Activated T-helper 1 cell treated with anti-CD3 and anti-CD28 coated beads, Interleukin-12 subunit alpha, Interleukin-12 subunit beta, Interleukin-2, Interleukin-4 antibody, amounts not matched to agents 30 ng/mL and 10 ng/mL and 1 ng/mL, durations not matched to agents 14 hours and 24 hours and 36 hours (primary cell): ENCODE measurements at places on chromosomes 12 and 14.

DNA sequence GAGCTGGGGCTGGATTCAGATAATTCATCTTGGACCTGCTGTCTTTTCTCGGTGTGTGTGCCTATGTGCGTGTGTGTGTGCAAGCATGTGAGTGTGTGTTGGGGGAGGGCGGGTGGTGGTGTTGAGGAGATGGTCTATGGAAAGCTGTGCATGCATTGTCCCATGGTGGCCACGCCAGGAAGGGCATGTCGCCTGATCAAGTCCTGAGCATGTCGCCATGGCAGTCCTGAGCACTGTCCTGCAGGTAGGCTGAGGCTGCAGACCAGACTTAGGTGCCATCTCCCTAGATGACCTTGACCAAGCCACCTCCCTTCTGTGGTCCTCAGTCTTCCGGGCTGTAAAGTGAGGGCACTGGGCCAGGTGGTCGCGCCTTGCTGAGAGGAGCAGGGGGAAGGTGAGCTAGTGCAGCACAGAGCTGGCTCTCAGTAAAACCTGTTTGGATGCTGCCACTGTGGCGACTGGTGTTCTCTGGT lies 81.4 kb downstream of the PAPOLA start:
- peaks cover 18% of the 10 kb centered on the region for H3K27me3 ChIP-seq
- no peak overlapping the region for H3K27ac ChIP-seq
- DNase-seq: no peak
- no peaks in the 10 kb centered on the region for H3K36me3 ChIP-seq
- no peak overlapping the region for H3K4me3 ChIP-seq

DNA sequence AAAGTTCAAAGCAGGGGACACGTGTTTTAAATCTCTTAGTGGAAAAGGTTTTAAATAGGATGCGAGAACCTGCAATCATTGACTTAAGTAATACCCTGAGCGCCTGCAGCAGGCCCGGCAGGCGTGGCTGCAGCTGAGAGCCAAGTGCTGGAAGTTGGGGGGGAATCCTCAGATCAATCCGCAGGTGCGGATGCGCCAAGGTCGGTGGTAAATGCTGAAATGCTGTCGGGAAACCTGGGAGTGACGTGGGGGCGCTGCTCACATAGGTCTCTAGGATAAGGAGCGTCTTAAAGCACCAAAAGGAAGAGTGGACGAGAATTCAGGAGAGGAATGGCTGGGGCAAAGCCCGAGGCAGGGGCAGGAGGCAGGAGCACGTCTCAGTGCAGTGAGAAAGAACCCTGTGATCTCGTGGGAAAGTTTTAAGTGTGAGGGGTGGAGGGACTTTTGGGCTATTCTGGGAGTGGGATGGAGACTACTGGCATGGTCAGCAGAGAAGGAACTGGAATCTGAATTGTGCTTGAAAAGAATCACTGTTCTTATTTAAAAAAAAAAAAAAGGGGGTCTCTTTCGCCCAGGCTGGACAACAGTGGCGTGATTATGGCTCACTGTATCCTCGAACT lies 883 bp upstream of the CDCA4 start:
- DNase-seq: peak; percentile 23
- peak overlapping the region; percentile 99 for H3K4me3 ChIP-seq
- H3K27me3 ChIP-seq: no peaks in the 10 kb centered on the region
- peaks cover 25% of the 10 kb centered on the region for H3K36me3 ChIP-seq
- H3K27ac ChIP-seq: peak overlapping the region; percentile 86
- H3K4me1 ChIP-seq: peaks cover 72% of the 10 kb centered on the region

DNA sequence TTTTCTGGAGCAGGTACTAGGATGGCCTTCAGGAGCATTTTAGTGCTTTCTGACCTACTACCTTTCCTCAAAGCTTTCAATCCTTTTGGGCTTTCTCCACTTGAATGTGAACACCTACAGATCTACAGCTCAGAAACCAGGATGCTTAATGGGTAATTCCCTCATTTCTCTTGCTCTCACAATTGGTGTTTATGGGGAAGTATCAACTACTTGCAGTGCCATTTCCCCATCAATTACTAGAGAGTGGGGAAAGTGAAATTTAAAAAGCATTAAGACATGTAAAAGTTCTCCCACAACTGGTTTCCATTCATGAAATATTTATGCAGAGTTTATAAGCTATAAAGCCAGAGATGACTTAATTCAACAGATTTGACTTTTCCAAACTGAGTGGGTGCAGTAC lies 2.1 kb upstream of the YY1 start:
- no peaks in the 10 kb centered on the region for H3K27me3 ChIP-seq
- peaks cover 21% of the 10 kb centered on the region for H3K36me3 ChIP-seq
- peak overlapping the region; percentile 94 for H3K27ac ChIP-seq
- H3K4me3 ChIP-seq: peak overlapping the region; percentile 92

DNA sequence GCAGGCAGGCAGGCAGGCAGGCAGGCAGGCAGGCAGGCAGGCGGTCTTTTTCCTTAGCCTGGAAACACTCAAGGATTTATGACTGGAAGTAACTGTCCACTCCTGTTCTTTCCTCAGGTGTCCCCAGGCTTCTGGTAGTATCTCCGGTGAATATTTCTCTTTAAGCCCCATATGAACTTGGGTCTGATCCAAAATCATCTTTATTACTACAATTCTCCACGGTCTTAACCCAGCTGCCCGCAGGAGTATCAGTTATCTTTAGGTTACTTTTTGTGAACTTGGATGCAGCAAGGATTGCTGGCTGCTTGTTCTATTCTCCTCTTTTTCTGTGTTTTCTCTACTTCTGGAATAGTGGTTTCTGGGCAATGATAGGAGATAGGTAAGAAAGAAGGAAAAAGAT lies 3.3 kb downstream of the CSRNP2 start:
- H3K27ac ChIP-seq: no peak overlapping the region
- no peak overlapping the region for H3K4me3 ChIP-seq
- peaks cover 3% of the 10 kb centered on the region for H3K27me3 ChIP-seq
- H3K4me1 ChIP-seq: peaks cover 40% of the 10 kb centered on the region
- DNase-seq: no peak

DNA sequence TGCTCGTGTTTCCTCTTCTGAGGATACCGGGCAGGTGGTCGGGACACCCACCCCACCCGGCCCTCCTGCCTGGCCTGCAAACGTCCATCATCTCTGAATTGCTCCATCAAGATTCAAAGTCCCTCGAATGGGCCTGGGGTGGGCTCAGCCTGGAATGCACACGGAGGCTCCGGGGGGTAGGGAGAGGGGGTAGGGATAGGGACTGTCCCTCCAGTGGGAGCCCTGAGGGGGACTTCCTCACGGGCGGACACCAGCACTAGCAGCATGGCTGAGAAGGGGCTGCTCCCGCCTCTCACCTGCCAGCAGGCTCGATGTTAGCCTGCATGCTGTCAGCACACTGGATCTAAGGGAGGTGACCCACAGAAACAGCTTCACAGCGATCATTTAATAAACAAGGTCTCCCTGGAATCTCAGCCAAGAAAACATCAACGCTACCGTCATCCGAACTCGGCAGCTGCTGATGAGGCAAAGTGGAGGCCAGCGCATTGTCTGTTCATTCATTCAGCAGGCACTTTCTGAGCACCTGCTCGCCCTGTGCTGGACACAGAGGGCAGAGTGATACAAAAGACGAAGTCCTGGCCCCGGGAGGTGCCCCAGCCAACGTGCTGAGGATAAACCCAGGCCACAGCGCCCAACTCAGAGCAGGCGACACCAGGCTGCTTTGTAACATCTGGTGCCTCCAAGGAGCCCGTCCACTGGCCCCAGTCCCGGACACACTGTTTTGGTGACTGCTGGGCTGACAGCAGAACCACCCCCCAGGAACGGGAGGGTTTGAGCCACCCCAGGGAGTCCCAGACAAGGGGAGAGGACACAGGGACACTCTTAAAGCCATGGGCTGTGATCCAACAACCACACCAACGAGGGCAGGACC lies 6.3 kb downstream of the TMEM179 start:
- peaks cover 9% of the 10 kb centered on the region for H3K27me3 ChIP-seq
- no peaks in the 10 kb centered on the region for H3K4me1 ChIP-seq
- no peak for DNase-seq
- H3K27ac ChIP-seq: no peak overlapping the region
- no peaks in the 10 kb centered on the region for H3K36me3 ChIP-seq

- no peak overlapping the region for H3K27ac ChIP-seq
- no peak overlapping the region for H3K4me3 ChIP-seq
- no peak for DNase-seq
- H3K36me3 ChIP-seq: peaks cover 4% of the 10 kb centered on the region
Measured at GRCh38 chr14:72633551-72633950, 260.4 kb downstream of the DPF3 start.

DNA sequence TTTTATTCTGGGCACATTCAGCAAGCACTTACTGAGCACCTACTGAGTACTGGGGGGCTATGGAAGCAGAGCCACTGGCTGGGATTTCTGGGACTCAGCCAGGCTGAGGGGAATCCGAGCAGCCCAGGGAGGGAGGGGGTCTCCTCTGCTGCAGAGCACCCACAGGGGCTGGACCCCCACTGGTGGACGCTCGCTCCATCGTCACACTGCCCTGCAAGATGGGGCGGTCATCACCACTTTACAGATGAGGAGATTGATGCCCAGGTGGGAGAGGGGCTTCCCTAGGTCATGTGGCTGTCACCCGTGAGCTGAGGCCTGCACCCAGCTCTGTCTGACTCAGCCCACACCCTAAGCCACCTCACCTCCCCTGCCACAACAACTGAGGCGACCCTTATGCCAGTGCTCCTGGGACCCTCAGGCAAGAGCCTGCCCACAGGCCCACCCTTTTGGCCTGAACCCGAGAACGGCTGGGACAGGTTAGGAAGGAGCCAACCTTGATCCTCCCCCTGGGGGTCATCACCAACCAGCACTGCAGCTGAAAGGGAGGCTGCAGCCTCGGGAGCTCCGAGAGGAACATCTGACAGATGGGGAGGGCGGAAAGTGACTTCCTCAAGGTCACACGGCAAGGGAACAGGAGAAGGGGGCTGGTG lies 74.4 kb downstream of the SERPINA3 start:
- no peak overlapping the region for H3K4me3 ChIP-seq
- H3K27me3 ChIP-seq: peaks cover 11% of the 10 kb centered on the region
- no peak overlapping the region for H3K27ac ChIP-seq

- no peak overlapping the region for H3K4me3 ChIP-seq
- peak overlapping the region; percentile 3 for H3K27ac ChIP-seq
- DNase-seq: no peak
- no peaks in the 10 kb centered on the region for H3K36me3 ChIP-seq
Measured at GRCh38 chr14:35429951-35430350, 25.4 kb upstream of the NFKBIA start.

DNA sequence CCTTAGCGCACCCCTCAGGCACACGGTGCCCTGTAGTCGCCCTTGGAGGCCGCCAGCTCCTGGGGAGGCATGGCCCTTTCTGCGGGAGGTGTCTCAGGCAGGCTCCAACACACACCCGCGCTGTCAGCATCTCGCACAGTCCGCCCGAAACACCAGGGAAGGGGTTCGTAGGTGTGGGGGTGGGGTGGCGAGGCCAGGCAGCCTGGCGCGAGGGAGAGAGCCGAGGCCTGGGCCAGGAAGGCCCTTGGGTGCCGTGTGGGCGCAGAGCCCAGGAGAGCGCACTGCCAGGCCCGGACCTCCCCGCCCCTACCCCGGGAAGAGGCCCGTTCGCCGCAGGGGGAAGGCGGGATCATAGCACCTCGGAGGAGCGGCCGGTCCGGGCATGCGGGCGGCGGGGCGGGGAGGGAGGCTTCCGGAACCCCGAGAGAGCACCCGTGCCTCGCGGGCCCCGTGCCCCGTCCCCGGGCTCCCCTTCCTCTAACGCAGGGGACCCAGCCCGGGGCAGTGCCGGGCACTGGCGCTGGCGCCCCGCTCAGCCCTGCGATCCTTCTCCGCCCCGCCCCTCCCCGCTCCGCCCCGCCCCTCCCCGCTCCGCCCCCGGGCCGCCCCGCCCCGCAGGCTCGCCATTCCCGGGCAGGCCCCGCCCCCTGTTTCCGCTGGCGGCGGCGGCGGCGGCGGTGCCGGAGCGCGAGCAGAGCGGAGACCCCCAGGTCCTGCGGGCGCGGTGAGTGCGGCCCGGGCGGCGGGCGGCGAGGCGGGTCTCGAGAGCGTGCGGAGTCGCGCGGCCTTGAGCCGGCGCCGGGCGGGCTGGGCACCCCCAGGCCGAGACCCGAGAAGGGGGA lies at the start of gene TSPAN9:
TSS of gene TSPAN9 (plus strand) at position 650 of the 842 bp plus-strand sequence. CDS start 123,815 bp downstream, outside the sequence.
- H3K4me3 ChIP-seq: peak within 1 kb of the TSS; percentile 80
- H3K4me1 ChIP-seq: peaks cover 10% of the 10 kb centered on the region
- no peaks in the 10 kb centered on the region for H3K36me3 ChIP-seq
- DNase-seq: peak; percentile 55

DNA sequence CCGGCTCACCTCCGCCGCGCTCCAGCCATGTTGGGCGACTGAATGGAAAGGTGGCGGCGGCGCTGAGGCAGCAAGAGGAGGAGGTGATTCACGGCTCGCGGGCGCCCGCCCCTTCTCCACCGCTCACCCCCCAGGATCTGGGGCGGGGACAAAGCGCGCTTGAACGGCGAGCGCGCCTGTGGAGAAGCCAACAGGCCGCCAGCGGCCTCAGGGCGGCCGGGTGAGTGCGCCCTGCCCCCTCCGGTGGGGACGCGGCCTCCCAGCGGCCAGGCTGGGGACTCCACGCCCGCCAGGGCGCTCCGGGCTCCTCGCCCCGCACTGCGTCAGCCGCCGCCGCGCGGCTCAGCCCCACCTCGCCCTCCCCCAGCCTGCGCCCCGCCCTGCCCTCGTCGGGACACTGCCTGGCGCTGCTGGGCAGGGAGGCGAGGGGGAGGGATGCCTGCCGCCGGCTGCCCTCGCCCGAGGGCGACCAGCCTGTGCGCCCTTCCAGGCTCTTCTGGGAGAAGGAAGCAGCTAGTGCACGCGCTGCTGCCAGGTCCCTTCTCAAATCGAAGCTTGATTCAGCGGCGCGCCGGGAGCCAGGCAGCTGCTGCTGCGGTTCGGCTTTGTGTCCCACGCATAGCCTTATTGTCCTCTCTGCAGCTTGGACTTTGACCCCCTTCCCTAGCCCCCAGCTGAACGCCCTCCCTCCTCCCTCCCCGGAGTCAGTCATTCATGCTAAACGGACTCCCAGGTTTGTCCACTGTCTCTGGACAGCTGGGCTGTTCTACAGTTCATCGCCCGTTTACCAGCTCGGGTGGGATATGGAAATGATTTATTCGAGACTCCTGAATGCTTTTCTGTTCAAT lies at the start of gene KIF21A:
TSS of gene KIF21A (minus strand) at position 40 of the 848 bp plus-strand sequence. CDS start 150 bp downstream, outside the sequence.
- peak within 1 kb of the TSS; percentile 89 for H3K4me3 ChIP-seq
- peaks cover 2% of the 10 kb centered on the region for H3K27me3 ChIP-seq
- peak within 1 kb of the TSS; percentile 91 for H3K27ac ChIP-seq
- no peaks in the 10 kb centered on the region for H3K36me3 ChIP-seq
- peak; percentile 84 for DNase-seq

- H3K27me3 ChIP-seq: peaks cover 3% of the 10 kb centered on the region
- H3K4me3 ChIP-seq: no peak overlapping the region
- H3K4me1 ChIP-seq: no peaks in the 10 kb centered on the region
- DNase-seq: no peak
- no peaks in the 10 kb centered on the region for H3K36me3 ChIP-seq
- no peak overlapping the region for H3K27ac ChIP-seq
Measured at GRCh38 chr12:43599708-43600107, 47.7 kb upstream of the ADAMTS20 start.

- no peak for DNase-seq
- peaks cover 5% of the 10 kb centered on the region for H3K4me1 ChIP-seq
- no peak overlapping the region for H3K27ac ChIP-seq
- no peaks in the 10 kb centered on the region for H3K27me3 ChIP-seq
- H3K4me3 ChIP-seq: no peak overlapping the region
Measured at GRCh38 chr12:49808686-49809380, 19.4 kb downstream of the NCKAP5L start.
